ENCODE measurements at places on chromosomes 3 and 15.

GRCh38 chr15:90519688-90520087, 10.0 kb upstream of the CRTC3 start:
- DNase-seq: no peak

DNA sequence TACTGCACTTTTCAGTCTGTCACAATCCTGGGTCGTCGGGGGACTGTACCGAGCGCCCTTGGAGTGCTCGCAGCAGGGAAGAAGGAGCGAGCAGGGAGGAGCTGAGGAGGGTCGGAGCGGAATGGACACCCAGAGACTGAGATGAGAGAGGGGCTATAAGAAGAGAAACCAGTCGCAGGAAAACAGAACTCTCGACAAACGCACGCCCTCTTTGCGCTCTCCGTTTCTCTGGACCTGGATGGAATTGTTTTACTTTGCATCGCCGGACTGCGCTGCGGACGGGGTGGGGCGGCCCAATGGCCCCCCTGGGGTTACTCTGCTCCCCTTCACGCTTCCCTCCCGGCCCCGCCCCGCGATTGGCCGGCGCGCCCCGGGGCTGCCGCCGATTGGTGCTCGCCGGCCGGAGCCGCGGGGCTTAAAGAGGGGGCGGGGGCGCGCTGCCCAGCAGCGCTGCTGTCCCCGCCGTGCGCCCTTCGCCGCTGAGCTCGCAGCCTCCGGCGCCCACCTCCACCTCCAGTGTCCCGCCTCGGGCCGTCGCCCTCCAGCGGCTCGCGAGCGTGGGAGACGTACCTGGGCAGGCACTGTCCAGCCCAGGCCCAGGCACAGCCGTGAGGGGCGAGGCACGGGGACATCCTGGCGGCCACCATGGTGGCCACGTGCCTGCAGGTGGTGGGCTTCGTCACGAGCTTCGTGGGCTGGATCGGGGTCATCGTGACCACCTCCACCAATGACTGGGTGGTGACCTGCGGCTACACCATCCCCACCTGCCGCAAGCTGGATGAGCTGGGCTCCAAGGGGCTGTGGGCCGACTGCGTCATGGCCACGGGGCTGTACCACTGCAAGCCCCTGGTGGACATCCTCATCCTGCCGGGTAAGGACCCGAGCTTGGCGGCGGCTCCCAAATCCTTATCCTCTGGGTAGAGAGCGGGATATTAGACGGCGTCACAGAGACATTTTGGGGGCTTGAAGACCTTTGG, at the start of gene CLDN11:
Gene CLDN11, plus strand, starts transcription at position 447 of the 977 bp plus-strand sequence. Its CDS starts 199 bp downstream, at position 646.
- DNase-seq: no peak

DNA sequence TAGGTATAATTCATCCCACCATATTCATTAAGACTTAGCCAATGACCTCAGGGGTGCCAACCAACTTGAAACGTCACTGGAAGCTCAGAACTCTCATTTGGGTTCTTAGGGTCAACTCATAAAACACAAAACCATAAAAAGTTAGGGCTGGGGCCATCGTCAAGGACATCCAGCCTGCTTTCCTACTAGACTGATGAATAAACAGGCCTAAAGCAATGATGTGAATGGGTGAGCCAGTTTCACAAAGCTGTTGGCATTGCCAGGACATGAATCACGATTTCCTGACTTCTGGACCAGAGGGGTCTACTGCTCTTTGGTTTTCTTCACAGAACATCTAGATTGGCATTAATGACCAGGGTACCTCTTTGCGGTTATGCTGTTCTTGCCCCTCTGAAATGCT, 64.7 kb downstream of the EOMES start:
- no peak for DNase-seq

GRCh38 chr3:70980646-70981170, 602.8 kb downstream of the FOXP1 start:
- no peak for DNase-seq

DNA sequence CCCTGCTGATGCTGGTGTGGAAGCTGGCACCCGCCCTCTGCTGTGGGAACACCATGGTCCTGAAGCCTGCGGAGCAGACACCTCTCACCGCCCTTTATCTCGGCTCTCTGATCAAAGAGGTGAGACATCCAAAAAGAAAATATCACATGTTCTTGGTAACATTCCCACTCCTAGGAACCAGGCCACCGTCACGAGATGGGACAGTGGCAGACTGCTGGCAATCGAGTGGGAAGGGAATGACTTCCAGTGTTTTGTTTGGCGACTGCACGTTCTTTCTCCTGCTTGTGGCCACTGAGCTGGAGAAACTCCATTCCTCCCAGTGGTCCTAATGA, 14.3 kb downstream of the ALDH1A3 start:
- no peak for DNase-seq

GRCh38 chr3:100561459-100562158, 47.8 kb upstream of the ADGRG7 start:
- no peak for DNase-seq

- DNase-seq: no peak
Measured at GRCh38 chr3:23913182-23913581, 3.6 kb downstream of the NKIRAS1 start.

DNA sequence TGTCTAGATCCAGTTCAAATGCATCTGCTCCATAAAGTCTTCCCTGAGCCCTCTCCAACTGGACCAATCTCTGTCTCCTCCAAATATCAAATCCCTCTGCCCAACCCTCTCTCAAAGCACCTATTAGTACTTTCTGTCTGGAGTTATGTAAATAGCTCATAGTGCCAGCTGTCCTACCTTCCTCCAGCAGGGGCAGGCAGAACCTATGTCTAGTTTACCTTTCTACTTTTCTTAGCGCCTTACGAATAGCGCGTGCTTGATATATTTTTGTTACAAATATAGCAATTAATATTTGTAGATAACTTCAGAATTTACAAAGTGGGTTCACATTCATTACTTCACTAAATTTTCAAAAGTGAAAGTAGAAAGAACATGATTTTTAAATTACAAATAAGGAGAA, 14.0 kb upstream of the CCDC80 start:
- no peak for DNase-seq

- no peak for DNase-seq
Measured at GRCh38 chr3:39467394-39468107, at the start of gene MOBP. Gene MOBP, plus strand, starts transcription at chr3:39467680. Its CDS starts 34,390 bp downstream, at chr3:39502070.
